ENCODE measurements at places on chromosomes 2 and 18.

- no peak for DNase-seq
Measured at GRCh38 chr2:144208924-144209323, 311.0 kb downstream of the ZEB2 start.

- DNase-seq: no peak
Measured at GRCh38 chr18:48201337-48202005, 207.7 kb downstream of the ZBTB7C start.

- no peak for DNase-seq
Measured at GRCh38 chr2:120430957-120431356, 85.0 kb downstream of the INHBB start.

GRCh38 chr2:220188031-220188430, 560.6 kb downstream of the SLC4A3 start:
- DNase-seq: no peak

DNA sequence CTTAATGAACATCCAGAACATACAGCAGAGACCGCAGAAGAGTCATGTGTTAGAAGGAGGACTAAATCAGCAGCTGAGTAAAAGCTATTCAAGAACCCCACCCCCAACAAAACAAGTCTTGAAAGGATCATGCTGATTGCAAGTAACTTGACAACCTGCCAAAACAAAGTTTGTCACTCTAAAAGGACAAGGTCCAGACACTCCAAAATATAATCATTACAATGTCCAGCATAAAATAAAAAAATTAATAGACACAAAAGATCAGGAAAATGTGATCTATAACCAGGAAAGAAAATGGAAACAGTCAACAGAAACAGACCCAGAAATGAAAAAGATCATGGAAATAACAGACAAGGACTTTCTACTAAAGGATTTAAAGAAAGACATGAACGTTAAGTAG, 28.5 kb downstream of the CCDC88A start:
- no peak for DNase-seq

GRCh38 chr18:37872562-37872961, 307.0 kb upstream of the CELF4 start:
- DNase-seq: no peak

DNA sequence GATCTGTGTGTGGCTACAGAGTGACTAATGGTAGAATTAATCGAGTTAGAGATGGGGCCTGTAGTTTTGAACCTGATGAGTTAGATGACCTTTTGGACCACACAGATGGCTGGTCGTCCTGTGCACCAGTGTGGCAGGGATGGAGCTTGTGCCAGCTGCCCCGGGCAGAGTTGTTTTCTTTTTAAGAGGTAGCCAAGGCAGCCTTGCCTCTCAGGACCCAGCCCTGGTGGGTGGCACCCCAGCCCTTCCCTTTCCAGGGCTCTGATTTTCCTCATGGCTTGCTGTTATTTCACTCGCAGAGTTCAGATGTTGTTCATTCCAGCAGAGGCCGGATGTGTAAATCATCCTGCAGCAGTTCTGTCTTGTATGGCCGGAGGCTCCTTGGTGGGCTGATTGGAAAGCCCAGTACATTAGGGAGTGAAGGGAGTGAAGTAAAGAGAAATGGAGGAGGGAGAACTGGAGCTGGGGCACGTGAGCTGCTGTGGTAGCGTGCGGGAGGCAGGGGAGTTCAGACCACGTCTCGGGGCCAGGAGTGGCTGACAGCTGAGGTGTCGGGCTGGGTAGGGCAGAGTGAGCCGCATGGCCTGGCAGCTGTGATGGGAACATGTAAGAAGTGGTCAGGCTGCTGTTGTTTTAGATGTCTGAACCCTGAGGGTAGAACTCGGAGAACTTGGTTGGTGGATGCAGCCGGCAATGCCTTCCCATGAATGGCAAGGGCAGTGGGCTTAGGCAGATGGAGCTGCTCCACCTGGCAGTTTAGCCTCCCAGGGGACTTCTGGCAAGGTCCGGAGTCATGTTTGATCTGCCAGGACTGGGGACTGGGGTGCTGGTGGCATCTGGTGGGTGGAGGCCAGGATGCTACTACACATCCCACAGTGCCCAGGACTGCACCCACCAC, 28.8 kb downstream of the ASAP2 start:
- DNase-seq: no peak
